Activated T-cell treated with anti-CD3 and anti-CD28 coated beads for 48 hours (primary cell): ENCODE measurements at places on chromosomes 12 and 14.
A peak's percentile ranks its signal among the peaks of the same experiment; 100 is the strongest.

DNA sequence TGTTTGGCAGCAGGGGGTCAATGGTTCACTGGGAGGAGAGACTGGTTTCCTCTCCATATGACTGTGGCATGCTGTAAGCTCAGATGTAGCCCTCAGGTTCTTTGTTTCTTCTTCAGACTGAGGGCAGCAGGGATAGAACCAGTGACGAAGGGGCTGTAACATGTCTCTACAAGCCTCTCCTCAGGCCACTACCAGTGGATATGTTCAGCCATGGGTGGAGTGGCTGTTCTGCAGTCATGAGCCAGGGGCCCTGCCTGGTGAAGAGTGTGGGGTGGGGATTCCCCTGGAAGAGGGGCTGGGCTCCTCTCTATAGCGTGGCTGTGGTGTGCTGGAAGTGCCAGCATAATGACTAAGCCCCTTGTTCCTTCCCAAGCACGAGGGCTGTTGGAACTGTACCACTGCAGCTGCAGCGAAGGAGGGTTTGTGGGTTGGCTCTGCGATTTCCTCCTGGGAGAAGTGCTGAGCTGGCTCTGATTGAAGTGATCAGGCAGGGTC is 55.8 kb downstream of the CMAS start:
- DNase-seq = peak; percentile 4

GRCh38 chr14:105163040-105163742 is 5.4 kb downstream of the JAG2 start:
- DNase-seq = no peak

DNA sequence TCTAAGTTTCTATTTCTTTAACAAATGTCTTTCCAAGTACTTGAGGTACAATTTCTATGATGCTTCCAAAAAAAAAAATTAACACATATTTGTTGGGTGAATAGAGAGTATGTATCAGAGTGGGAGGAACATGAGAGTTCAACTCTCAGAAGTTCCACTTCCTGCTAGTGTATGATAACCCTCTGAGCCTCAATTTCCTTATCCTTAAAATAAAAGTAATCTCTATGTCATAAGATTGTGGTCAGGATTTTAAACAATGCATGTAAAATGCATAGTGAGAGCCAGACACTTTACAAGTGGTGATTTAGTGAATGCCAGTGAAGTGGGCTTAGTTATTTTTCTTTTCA is 270.3 kb upstream of the AMIGO2 start:
- DNase-seq = no peak

DNA sequence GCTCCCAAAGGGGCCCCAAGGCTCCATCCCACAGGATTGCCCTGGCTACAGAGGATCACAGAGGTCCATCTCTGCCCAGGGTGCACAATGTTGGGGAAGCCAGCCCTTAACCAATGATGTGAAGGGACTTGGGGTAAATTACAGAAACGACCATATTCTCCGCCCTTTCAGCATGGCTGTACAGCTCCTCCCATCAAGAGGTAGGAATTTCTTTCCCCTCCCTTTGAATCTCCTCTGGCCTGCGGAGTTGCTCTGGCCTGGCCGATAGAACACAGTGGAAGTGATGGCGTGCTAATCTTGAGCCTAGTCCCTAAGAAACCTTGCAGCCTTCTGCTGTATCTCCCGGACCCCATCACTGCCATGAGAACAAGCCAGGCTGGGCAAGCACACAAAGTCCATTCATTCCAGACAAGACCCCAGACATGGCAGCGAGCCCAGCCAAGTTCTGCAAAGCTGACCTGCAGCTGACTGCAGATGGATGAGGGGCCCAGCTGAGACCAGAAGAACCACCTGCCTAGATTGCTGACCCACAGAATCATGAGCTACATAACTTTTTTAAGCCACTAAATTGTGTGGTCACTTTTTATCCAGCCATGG is 6.9 kb upstream of the IFI27 start:
- no peak for DNase-seq

DNA sequence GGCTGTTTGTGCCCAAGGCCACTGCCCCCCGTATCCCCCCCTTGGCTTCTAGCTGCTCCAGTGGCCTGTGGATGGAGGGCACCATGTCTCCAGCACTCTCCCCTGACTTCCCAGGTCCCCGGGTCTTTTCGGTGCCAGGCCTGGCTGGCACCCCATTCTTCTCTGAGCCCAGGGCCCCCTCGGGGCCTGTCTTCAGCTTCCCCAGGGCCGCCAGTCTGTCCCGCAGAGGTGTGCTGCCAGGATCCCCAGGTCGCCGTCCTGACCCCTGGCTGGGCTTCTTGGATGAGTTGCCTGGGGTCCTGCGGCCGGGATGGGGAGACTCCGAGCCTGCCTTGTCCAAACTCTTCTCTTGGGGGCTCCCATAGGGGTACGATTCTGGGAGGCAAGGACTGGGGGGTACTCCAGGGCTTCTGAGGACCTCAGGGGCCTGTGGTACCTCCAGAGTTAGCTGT is 32.5 kb downstream of the NCKAP5L start:
- DNase-seq = no peak

GRCh38 chr12:2283916-2284315 is 231.1 kb downstream of the CACNA1C start:
- no peak for DNase-seq

DNA sequence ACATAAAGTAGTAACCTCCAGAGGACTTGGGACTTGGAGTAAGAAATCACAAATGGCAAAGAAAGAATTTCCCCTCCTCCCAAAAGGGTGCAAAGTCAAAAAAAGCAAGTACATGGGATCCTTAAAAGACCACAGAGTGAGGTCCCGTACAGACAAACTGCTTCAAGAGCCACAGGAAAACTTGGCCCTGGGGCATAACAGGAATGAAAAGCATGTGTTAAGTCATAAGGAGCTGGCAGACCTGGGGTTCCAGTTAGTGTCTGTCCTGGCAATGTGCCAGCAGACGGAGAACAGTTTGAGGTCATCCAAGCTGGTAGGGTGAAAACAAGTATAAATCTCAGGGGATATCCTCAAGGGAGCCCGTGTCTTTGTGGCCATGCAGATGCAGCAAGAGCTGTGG is 73.2 kb downstream of the HSD17B6 start:
- no peak for DNase-seq

- DNase-seq = no peak
These were observed 12.1 kb downstream of the DDX54 start for GRCh38 chr12:113173081-113173698.

DNA sequence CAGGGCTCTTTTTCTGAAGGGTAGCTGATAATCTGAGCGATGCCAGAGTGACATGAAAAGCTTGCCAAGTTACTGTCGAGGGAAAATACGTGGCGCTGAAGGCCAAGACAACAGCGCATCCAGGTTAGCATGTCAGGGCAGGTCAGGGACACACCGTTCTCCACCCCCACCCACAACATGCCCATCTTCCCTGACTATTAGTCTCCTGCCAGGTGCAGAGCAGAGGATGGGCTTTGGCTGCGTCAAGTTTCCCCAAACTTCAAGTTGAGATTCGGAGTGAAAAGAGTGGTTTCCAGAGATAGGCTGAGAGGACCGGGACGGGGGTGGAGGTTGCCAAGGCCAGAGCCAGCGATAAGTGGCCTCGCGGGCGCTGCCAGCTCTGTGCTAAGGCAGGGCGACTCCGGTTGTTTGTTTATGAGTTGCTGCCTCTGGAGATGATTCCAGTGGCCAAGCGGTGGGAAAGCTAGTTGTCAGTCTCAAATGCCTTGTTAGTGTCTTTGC is 1.7 kb downstream of the TRHDE start:
- no peak for DNase-seq

DNA sequence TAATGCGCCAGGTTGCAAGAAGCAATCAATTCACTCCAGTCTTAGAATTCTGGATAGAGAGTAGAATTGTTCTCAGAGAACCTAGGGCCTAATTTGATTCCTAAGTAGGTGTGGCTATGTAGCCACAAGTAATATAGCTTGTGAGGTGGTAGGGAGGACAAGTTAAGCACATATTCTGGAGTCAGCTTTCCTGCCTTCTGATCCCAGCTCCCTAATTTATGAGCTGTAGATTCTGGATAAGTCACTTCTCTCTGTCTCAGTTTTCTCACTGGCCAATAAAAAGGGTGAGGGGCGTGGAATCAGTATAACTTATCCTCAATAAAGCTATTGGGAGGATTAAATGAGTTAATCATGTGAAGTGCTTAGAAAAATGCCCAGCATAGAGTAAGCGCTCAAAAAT is 3.0 kb upstream of the SNW1 start:
- DNase-seq = no peak

DNA sequence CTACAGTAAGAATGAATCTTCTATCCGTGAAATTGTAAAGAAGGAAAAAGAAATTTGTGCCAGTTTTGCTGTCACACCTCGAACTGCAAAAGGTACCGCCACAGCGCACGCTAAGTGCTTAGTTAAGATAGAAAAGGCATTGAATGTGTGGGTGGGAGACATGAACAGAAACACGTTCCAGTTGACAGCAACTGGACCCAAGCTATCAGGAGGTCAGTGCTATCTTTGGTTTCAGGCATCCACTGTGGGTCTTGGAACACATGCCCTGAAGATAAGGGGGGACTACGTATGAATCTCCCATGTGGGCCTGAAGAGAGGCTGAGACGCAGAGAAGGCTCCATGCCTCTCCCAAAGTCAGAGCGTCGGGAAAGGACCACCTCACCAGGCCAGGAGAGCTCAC is 9.8 kb downstream of the IFFO1 start:
- DNase-seq = no peak

GRCh38 chr14:72652179-72652578 is 241.7 kb downstream of the DPF3 start:
- DNase-seq = no peak

DNA sequence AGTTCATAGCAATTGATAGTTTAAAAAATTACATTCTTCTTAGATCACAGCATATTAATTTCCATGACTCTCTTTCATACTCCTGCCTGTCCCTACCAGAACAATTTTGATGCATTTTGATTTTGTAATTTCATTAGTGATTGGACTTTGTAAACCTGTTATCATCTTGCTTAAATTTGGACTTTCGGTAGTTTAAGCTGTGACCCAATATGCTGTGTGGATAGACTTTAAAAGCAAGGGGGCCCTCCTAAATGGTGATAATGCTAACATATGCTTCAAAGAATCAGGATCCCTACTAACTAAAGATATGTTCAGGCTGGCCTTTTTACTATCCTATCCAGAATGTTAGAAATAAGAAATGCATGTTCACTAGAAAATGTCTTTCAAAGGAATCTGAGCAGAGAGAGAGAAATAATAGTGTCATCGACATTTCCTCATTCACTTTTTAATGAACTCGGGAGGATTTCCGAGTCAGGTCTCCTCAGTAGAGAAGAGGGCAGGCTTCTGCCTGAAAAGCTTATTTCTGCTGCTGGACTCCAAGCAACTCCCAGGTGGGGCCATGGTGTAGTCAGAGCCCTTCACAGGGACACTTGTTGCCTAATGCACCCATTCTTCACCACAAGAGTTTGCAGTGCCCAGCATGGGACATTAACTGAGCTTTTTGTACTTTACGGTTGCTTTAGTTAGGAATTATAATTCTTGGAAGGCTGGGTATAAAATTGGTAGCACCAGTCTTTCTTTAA is 16.7 kb downstream of the SLC38A4 start:
- DNase-seq = no peak

GRCh38 chr14:22535916-22536315 is 53.1 kb downstream of the DAD1 start:
- no peak for DNase-seq

DNA sequence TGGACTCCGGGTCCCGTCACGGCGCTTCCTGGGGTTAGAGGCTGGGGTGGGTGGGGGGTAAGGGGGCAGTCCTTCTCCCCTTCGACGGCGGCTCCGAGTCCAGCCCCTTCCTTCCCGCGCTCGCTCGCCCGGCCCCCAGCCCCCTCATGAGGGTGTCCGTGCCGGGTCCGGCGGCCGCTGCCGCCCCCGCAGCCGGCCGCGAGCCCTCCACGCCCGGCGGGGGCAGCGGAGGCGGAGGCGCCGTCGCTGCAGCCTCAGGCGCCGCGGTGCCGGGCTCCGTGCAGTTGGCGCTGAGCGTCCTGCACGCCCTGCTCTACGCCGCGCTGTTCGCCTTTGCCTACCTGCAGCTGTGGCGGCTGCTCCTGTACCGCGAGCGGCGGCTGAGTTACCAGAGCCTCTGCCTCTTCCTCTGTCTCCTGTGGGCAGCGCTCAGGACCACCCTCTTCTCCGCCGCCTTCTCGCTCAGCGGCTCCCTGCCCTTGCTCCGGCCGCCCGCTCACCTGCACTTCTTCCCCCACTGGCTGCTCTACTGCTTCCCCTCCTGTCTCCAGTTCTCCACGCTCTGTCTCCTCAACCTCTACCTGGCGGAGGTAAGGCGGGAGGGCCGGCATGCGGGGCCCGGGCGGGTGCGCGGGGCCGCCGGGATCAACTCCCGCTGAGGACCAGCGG is 500 bp downstream of the GPR137C start:
- peak; percentile 41 for DNase-seq

DNA sequence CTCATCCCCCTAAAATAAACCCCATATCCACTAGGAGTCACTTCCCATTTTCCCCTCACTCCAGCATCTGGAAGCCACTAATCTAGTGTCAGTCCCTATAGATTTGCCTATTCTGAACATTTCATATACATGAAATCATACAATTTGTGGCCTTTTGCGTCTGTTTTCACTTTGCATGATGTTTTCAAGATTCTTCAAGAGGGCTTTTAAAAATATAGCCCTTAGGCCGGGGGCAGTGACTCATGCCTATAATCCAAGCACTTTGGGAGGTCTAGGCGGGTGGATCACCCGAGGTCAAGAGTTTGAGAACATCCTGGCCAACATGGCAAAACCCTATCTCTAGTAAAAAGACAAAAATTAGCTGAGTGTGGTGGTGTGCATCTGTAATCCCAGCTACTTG is 104.7 kb downstream of the VEZT start:
- DNase-seq = no peak

- DNase-seq = no peak
These were observed 255.2 kb downstream of the SOX5 start for GRCh38 chr12:23694307-23694706.

DNA sequence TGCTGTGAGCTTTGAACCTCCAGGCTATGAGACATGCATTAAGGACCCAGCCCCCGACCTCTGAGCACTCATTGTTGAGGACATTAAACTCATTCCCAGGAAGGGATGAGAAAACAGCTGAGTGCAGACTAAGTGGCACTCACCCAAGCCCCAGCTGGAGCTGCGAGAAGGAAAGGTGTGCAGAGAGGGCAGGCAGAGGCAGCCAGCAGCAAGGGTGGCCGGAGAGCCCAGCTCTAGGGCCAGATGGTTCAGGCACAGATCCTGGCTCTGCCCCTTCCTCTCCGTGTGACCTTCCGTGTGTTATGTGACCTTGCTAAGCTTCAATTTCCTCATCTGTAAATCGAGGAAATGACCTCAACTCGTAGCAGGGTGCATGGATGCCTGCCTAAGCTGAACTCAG is 3.7 kb downstream of the TSPAN11 start:
- no peak for DNase-seq

- DNase-seq = no peak
These were observed 219.2 kb upstream of the TBX3 start for GRCh38 chr12:114903083-114903691.

GRCh38 chr12:47901718-47902093 is 3.1 kb downstream of the VDR start:
- DNase-seq = no peak

- no peak for DNase-seq
These were observed 826 bp downstream of the PRKCH start for GRCh38 chr14:61322011-61322798.

DNA sequence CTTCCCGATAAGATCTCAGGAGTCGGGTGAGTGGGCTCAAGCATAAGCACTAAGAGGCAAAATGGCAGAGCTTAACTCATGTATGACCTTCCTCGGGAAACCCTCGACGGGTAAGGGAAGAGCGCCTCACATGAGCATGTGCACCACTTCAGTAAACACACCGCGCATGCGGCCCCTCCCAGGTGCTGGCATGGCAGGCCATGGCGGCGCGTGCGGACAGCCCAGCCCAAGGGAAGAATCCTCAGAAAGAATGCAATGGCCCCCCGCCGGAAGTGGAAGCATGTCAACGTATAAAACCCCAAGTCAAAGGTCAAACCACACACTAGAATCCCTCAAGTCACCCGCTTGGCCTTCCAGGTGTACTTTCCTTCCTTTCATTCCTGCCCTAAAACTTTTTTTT is 6.6 kb upstream of the TNFAIP2 start:
- no peak for DNase-seq
